Motor neuron (in vitro differentiated cells): ENCODE measurements at places on chromosomes 1 and 21. TPM values are rescaled to one million over a fixed set of nuclear protein-coding genes. Genes with fewer than 3 reads are reported as not detected.
A peak's percentile ranks its signal among the peaks of the same experiment; 100 is the strongest.

CCDC24 gene
- 13.1 and 17.2 TPM in 2 replicates for total RNA-seq

PGLYRP3 gene
- total RNA-seq: not detected in 2 replicates

TMEM81 gene
- total RNA-seq: 3.9 and 4.3 TPM in 2 replicates

BTBD19 gene
- 8.4 and 8.8 TPM in 2 replicates for total RNA-seq

SPATA46 gene
- 0.30 and 0.49 TPM in 2 replicates for total RNA-seq

SVBP gene
- 54.3 and 63.4 TPM in 2 replicates for total RNA-seq

GRCh38 chr1:167128261-167129227 is 34.7 kb downstream of the STYXL2 start:
- no peak for ATAC-seq

DNA sequence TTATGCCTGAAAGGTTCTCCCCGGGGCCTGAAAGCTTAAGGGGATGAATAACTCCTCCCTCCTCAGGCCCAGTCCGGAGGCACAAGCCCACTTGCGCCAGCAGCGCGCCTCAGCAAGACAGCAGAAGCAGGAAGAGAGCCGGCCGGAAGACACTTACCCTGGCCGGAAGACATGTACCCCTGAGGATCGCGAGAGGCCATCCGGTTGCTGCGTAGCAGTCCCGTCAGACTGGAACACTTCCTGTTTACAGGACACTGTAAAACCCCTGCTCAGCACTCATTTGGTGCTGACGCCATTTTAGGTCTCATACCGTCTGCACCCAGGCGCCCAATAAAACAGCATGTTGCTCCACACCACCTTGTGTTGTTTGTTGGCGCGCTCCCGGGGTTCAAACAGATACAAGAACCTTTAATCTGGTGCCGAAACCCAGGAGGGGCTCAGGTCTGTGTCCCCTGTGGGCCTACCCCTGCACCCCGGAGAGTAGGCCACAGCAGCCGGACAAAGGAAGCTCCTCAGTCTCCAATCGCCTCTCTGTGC is 30.3 kb downstream of the VN1R5 start:
- no peak for ATAC-seq

- no peak for ATAC-seq
Measured at GRCh38 chr1:43431676-43432075, 22.1 kb downstream of the HYI start.

- peak; percentile 83 for ATAC-seq
Measured at GRCh38 chr1:27392096-27392777, at the start of gene GPR3. GPR3 (plus strand) TSS chr1:27392622; CDS start chr1:27393799, 1,177 bp downstream.

DNA sequence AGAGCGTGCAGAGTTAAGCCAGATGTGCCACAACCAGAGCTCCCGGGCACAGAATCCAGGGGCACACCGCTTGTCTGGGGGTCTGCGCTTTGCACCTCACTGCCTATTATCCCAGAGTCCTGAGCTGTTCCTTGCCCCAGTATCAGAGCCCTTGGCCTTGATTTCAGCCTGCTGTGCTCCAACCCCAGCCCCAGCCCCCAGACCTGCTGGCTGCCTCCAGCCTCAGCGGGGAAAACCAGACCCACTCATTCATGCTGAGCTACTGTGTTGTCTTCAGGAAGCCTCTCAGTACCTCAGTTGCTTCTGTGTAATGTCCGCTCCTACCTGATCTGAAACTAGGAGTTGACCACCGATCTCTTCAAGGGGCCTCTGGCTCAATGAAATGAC is 1.1 kb downstream of the IKBKE start:
- no peak for ATAC-seq

GRCh38 chr1:34602907-34603306 is 151.9 kb upstream of the GJB5 start:
- ATAC-seq: no peak
